ENCODE measurements at places on chromosomes 7 and 10.

GRCh38 chr10:23157691-23158369 is 34.3 kb upstream of the PTF1A start:
- DNase-seq: peak; percentile 10

GRCh38 chr7:74417419-74417971 is 36.2 kb upstream of the GTF2IRD1 start:
- DNase-seq: peak; percentile 49

- DNase-seq: no peak
These were observed 35.8 kb downstream of the RASGEF1A start for GRCh38 chr10:43230909-43231522.

- no peak for DNase-seq
These were observed 21.0 kb downstream of the TRIL start for GRCh38 chr7:28937103-28937502.

- DNase-seq: no peak
These were observed 156.5 kb downstream of the ITGA8 start for GRCh38 chr10:15563246-15563645.
